RKO (cell line): ENCODE measurements at places on chromosomes 2 and 18.

- DNase-seq: no peak
These were observed 47.7 kb upstream of the NR4A2 start for GRCh38 chr2:156380117-156380645.

DNA sequence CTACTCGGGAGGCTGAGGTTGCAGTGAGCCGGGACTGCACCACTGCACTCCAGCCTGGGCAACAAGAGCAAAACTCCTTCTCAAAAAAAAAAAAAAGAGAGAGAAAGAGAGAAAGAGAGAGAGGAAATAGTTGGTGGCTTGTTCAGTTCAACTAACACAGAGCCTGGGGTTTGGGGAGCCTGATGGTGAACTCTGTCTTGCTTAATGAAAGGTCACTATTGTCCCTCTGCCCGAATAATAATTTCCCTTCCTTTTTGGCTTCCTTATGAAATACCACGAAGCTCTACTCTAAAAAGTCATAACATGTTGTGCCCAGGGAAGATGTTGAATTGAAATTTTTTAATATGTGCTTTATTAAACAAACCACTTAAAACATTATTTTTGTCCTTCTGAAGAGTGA lies 17.3 kb downstream of the BCL2 start:
- no peak for DNase-seq

DNA sequence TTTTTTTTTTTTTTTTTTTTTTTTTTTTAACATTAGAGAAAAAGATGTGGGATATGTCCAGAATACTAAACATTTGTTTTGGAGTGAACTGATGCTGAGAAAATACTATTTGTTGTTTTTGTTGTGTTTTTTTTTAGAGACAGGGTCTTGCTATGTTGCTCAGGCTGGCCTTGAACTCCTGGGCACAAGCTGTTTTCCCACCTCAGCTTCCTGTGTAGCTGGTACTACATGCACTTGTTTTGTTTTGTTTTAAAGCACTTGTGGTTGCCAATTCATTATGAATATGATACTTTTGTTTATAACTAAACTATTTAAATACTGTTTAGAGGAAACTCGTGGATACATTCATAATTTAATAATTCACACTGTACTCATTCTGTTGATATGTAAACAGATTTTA lies 33.4 kb upstream of the DYSF start:
- no peak for DNase-seq

- DNase-seq: no peak
These were observed 323.1 kb downstream of the NBAS start for GRCh38 chr2:15238028-15238427.

GRCh38 chr2:195830968-195831950 lies 174.2 kb downstream of the SLC39A10 start:
- DNase-seq: no peak

- DNase-seq: no peak
These were observed 68.2 kb downstream of the LRP2 start for GRCh38 chr2:169294001-169294675.

DNA sequence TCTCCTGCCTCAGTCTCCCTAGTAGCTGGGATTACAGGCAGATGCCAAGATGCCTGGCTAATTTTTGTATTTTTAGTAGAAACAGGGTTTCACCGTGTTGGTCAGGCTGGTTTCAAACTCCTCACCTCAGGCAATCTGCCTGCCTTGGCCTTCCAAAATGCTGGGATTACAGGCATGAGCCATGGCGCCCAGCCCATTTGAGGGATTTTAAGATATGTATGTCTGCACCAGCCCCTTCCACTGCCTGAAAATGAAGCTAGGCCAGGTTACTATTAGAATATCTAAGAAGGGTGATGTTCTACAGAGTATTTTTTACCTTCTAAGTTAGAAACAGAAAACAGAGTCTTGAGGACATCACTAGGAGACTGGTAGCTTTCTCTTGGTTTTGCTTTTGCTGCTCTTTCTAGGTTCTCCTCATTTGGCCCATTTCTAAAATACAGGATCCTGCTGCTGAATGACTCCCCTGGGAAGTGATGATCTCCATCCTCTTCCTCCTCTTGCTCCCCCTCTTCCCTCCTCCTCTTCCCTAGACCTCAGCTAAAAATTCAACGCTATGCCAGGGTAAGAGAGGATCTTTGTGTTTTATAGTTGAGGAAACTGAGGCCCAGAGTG lies 118.5 kb downstream of the MYCN start:
- DNase-seq: no peak

DNA sequence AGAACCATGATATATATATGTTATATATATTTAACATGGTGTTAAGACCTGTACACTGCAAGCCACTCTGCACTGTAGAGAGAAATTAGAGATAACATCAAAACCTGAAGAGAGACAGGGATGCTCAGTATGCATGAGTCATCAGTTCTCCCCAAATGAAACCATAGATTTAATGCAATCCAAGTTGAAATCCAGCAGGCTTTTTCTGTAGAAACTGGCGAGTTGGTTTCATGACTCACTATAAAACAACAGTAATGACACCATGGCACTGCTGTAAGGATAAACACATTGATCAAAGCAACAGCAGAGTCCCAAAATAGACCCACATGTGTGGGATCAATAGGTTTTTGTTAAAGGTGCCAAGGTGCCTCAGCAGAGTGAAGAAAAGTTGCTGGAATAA lies 65.8 kb downstream of the RTP5 start:
- no peak for DNase-seq

DNA sequence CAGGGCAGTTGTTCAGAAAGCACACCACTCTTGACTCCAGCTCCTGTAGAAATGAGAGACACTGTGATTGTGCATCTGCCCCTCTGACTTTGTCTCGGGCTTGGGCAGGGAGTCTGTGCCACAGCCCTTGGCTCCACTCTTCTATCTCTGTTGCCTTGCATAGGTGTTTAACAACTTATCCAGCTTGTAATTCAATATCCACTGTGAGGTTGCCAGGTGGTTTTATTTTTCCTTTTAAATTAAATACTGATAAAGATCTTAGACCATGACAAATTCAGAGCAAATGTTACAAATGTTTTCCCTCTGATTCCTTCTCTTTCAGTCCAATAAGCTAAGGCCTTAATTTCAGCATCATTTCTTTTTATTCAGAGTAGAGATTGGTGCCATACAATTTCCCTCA lies 421.7 kb downstream of the STK39 start:
- no peak for DNase-seq

DNA sequence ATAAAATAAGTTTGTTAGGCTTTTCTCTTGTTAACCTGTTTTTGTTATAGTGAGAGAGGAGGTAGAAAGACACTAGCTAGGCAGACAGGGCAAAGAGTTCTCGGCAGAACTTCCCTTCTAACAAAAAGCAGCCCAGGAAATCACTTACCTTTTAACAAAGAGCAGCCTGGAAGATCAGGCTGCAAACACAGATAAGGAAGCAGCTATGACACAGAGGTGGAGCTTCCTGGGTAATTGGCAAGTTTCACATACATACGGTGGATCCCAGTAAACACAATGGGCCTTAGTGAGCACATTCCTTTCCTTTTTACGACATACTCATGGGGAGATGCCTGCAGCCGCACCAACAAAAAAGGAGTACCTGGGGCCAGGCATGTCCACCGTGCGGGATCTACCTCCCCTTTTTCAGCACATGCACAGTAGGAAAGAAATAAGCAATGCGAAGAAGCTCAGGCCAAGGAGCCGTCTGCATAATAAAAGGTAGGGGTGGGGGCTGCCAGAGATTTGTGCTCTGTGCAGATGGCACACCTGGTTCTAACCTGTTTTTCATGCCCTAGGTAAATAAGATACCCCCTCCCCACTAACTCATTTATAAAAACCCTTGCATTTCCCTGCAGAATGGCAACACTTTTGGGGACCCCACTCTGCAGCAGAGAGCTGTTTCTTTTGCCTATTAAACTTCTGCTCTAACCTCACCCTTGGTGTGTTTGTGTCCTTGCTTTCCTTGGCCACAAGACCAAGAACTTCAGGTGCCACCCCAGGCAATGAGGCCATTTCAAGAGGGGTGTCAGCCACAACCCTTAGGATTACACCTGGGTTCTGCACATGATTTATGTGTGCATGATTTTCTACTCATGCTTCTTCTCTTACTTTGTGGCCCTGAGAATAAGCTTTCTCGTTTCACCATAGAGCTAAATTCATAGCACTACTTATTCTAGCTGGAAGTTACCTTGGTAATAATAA lies 26.5 kb downstream of the MDH1 start:
- no peak for DNase-seq

DNA sequence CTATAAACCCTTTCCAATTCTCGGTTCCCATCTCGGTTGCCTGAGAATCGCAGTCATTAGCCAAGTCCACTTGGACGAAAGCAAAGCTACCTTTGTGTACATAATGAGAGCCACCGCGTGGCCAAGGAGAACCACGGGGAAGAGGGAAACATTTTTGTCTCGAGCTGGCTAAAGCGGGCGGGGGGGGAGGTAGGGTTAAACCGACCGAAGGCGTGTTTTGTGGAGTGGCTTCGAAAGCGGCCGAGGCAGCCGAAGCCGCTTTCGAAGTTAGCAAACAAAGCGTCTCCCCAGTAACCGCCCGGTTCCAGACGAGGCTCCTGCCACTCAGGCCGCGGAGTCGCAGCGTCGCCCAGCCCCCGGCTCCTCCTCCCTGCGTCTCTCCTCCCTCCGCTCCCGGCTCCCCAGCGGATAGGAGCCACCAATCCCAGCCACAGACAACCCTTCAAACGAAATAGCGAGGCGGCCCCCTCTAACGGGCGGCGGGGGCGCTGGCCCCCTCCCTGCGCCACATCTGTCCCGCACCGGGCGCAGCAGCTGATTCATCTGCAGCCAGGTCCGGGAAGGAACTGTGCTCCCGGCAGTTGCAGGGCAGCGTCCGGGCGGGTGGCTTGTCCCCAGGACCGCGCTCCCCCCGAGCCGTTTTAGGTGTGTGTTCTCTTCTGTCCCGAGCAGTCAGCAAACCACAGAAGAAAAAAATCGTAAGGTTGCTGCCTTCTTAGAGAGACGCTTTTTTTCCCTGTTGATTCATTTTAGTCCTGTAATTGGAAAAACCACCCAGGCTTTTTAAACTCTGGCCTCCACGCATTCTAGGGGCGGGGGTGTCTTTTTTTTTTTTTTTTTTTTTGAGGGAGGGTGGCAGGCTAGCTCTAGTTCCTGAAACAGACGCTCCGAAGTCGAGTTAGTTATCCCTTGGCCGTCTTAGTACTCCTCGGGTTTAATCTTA lies 1.8 kb upstream of the TGIF1 start:
- peak; percentile 95 for DNase-seq

DNA sequence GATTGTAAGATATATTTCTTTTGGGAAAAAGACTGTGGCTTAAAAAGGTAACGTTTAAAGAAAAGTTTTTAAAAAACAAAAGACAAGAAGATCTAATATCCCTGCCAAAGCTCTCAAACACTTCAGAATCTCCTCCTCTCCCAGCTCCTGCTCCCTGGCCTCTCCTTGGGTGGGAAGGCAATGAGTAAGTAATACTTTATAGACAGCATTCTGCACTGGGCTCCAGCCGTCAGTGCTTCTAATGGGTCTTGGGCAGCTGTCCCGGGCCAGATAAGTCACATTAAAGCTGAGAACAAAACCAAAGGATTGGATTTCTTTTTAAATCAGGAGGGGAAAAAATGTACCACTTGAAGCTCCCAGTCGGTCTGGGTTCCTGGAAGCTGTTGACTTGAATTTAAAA lies 133.7 kb downstream of the ALPK2 start:
- DNase-seq: no peak

- no peak for DNase-seq
These were observed 582.2 kb upstream of the DDX18 start for GRCh38 chr2:117232305-117232704.

DNA sequence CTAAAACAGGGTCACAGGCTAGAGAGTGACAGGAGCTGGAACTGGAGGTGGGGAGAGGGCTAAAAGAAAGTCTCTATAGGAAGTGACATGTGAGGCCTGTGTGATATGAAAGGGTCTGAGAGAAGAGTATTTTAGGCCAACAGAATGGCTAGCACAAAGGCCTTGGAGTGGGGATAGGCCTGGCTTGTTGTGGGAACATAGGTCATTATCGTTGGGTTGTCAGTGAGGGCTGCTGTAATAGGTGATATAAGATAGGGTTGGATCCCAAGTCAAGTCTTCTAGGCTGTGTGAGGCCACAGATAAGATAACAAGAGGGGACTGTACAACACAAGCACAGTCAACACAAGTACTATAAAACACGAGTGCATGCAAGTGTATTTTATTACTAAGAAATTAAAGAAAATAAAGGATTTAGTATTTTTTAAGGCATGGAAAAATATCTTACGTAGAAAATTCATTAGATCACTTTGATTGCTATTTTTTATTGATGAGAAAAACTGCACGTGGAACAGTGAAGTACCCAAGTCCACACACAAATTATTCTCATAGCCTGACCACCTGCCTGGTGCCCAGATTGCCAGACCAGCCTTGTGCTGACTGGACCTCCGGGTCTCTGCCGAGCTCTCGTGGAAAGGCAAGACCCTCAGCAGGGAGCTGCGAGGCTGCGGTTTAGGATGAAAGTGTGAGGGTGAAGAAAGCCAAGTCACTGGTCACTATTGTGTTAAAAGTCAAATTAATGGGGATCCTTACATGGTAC lies 14.1 kb downstream of the LTBP1 start:
- DNase-seq: no peak

- DNase-seq: no peak
These were observed 269.5 kb downstream of the CYRIA start for GRCh38 chr2:16396171-16396570.

DNA sequence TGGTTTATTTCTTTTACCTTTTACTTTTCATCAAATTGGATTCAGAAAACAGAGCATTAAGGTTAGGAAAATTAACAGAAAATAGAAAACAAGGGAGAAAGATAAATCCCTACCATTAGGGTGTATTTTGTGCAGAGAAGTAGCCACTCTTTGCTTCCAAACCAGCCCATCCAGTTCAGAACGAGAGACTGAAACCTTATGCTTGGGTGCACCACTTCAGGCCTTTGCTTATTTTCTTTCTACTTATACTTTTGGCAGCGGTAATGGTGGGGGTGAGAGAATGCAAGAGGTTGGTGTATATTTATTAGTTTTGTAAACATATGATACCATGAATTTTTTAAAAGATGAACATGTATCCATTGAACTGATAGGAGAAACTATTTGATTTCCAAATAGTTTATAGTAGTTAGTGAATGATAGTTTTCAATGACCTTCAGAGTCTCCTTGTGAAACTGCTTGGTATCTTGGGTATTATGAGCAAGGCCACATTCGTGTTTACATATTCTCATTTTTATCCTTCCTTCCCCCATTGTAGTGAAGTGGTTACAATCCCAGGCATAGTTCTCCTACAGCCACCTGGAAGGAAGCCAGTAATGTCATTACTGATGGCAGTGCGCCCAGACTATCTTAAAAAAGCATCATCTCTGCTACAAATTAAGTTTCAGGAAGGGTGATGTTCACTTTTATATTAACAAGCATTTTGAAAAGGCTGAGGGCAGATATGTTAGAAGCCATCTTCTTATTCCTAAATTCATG lies 60.8 kb downstream of the MFSD6 start:
- no peak for DNase-seq

GRCh38 chr2:126849486-126849885 lies 49.2 kb upstream of the TEX51 start:
- DNase-seq: no peak

DNA sequence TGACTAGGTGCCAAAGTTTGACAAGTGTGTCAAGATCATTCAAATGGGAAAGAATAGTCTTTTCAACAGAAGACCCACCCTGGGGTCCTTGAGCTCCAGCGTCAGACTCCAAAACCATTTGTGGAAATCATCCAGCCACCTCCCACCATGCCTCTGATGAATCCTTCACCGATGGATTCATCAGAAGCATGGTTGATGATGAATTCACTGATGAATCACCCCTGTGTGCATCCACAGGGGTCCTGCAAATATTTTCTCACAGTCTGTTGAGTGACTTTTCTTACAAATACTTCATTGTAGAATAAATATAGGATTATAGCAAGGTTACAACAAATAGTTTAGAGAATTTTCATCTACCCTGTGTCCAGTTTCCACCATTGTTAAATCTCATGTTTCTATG lies 4.3 kb downstream of the UGT1A9 start:
- peak; percentile 32 for DNase-seq

- DNase-seq: no peak
These were observed 203.3 kb upstream of the NT5C1B start for GRCh38 chr2:18792684-18793083.
